Stimulated activated CD8-positive, alpha-beta memory T cell treated with anti-CD3 and anti-CD28 coated beads, Interleukin-4, amount 100 ng/mL, for 4 hours (primary cell): ENCODE measurements at places on chromosomes 1 and 21.

DNA sequence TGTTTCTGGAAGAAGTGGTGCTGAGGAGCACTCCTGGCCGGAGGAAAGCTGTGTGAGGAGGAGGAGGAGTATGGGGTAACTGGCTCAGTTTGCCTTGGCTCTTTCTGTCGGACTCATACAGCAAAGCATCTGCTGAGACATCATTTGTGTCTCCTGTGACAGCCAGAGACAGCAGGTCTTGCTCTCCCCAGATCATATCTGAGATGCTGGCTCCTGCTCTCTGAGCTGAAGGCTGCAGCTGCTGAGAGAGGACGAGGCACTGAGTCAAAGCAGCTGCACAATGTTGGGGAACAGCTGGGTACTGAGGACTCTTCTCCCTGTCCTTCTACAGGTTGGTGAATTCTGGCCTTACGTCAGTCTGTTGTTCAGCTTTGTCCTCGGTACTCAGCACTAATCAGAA lies 14.3 kb downstream of the OR2B11 start:
- no peak for DNase-seq

DNA sequence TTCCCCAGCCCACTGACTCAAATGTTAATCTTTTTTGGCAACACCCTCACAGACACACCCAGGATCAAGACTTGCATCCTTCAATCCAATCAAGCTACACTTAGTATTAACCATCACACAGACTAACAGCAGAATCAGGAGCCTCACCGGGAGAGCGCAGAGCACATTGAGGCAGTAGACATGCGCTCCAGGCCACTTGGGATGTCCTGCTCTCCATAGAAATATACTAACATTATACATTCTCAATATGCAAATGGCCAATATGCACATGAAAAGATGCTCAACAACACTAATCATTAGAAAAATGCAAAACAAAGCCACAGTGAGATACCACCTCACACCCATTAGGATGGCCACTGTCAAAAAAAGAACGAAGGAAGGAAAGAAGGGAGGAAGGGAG lies 135.0 kb upstream of the KCNE2 start:
- DNase-seq, result no peak

GRCh38 chr1:76073481-76073880 lies 1.1 kb upstream of the ST6GALNAC3 start:
- DNase-seq, result no peak

GRCh38 chr1:56466538-56466937 lies 112.8 kb downstream of the PLPP3 start:
- no peak for DNase-seq

DNA sequence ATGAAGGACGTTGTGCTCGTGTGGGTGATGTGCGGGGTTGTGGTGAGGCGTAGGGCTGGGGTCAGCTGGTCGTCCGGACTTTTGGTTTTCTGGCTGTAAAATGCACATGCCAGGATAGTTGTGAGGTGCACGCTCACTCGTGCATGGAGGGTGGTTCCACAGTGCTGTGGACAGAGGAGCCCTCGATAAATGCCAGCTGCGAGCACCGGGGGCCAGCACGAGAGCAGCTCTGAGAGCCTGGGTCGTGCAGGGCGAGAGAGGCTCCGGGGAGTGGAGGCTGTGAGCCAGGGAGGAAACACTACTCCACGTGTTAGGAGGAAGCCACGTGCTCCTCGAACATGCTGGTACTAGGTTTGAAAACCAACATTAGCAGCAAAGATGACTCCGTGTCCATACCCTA lies 39.4 kb downstream of the COL18A1 start:
- DNase-seq, result no peak

- DNase-seq, result no peak
Observed at GRCh38 chr1:201688514-201688913, 140.4 kb upstream of the IPO9 start.

DNA sequence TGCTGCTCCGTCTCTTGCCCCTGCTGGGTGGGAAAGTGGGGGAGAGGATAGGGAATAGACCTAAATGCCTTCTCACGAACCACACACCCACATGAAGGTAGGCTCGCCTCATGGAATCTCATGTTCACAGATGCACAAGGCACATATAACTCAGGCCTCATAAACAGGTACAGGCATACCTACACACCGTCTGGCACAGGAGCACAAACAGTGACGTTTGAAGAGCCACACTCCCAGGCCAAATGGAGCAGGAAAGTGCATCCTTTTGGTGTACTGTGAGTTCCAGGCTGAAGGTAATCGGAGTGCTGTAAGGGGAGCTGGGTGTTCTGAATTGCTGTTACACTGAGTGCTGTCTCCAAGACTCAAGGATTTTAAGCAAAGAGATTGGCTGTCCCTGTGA lies 13.1 kb downstream of the UTP11 start:
- no peak for DNase-seq

DNA sequence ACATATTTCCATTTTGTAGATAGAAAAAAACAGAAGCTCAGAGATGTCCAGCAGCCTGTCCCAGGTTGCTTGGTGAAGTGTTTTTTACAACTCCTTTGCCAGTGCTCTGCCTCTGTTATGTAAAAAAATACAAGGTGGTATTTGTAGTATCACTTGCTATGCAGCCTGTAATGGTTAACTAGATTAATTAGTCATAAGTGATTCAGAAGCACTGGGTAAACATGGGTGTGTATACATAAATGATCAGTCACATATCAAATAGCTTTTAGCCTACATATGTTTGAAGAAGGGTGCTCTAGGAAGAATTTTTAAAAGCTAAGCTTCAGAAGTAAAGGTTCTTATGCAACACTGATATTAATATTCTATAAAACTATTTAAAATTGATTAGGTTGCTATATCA lies 70.0 kb upstream of the MAGI3 start:
- DNase-seq, result no peak

GRCh38 chr1:68495968-68496679 lies 758 bp downstream of the DEPDC1 start:
- DNase-seq, result no peak

DNA sequence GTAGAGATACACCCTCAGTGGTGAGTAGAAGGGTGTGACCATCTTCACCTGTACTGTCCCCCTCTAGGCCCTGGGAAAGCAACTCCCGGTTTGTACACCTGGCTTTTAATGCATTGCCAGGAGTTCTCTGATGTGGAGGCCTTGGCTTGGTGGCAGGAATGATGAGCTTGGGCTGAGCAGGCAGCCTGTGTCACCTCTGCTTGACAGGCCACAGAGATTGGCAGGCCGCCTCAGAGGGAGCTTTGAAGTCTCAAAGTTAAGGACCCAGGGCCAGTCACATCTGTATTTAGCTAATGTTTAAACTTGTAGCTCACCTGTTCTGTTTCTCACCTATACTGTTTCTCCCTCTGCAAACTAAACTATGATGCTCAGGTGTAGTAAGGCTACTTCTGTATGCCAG lies 28.5 kb downstream of the HUNK start:
- DNase-seq, result no peak

- no peak for DNase-seq
Observed at GRCh38 chr1:171083222-171083621, 7.5 kb upstream of the FMO3 start.

GRCh38 chr1:221981461-221981860 lies 239.6 kb upstream of the DUSP10 start:
- DNase-seq, result no peak

GRCh38 chr1:25431955-25432719 lies 1.4 kb downstream of the MACO1 start:
- no peak for DNase-seq

GRCh38 chr21:45294509-45295291 lies 7.0 kb upstream of the POFUT2 start:
- no peak for DNase-seq

- DNase-seq, result no peak
Observed at GRCh38 chr1:183996396-183996795, 41.1 kb downstream of the COLGALT2 start.

DNA sequence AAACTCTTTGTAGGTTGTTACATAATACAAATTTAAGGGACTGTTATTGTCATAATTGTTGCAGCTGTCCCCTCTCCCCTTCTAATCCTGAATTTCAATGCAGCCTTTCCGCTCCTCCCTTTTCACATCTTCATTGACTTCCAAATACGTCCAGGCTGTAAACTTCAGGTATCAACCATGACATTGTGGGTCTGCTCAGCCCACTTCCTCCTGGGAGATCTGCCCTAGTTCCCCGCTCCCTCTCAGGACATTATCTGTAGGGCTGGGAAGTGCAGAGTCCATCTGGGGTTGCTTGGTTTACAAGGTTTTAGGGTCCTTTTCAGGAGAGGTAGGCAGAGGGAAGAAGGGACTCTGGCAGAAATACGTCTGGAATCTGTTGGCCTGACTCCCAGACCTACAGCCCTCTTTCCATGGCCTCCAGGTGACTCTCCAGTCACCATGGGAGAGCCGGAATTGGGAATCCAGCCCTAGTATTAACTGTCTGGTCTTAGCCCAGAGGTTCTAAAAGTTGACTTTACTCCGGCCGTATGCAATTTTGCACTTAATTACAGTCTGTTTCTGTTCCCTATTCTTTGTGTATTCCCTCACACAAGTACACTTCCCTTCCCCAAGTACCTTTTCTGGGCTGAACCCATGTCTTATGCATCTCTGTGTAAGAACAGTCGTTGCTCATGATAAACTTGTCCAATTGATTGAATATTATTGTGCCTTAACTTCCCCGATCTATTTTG lies 4.7 kb upstream of the DENND2D start:
- no peak for DNase-seq

GRCh38 chr1:151578941-151579340 lies 32.9 kb upstream of the SNX27 start:
- no peak for DNase-seq

GRCh38 chr1:201427963-201428362 lies 6.4 kb upstream of the TNNI1 start:
- DNase-seq, result no peak

GRCh38 chr1:230352537-230352936 lies 73.6 kb downstream of the PGBD5 start:
- DNase-seq, result no peak

DNA sequence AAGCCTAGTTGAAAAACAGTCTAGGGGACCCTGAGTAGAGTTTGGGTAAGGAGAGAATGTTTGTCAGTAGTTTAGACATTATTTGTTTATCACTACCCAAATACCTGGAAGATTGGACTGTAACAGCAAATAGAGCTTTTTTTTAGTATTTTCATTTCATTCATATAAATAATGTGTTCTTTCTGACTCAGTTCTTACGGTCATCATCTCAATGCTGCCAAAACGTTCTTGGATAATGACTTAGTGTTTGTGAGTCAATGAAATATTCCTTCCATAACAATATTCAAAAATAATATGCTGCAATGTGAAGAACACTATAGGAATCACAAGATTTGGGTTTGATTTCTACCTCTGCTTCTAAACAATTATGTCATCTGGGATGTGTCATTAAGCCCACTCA lies 400.0 kb upstream of the PKN2 start:
- no peak for DNase-seq

DNA sequence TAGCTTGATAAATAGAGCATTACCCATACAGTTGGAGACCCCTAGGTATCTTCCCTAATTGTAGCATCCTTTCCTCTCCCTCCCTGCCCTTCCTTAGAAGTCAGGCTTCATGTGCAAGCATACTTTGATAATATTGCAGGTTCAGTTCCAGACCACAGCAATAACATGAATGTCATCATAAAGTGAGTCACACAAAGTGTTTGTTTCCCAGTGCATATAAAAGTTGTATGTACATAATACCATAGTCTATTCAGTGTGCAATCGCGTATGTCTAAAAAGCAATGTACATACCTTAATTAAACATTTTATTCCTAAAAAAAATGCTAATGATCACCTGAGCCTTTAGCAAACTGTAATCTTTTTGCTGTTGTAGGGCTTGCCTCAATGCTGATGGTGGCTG lies 33.4 kb upstream of the KAZN start:
- no peak for DNase-seq

- DNase-seq, result no peak
Observed at GRCh38 chr1:68344208-68344607, 105.5 kb downstream of the RPE65 start.

GRCh38 chr1:219432191-219432606 lies 180.7 kb downstream of the ZC3H11B start:
- DNase-seq, result no peak

DNA sequence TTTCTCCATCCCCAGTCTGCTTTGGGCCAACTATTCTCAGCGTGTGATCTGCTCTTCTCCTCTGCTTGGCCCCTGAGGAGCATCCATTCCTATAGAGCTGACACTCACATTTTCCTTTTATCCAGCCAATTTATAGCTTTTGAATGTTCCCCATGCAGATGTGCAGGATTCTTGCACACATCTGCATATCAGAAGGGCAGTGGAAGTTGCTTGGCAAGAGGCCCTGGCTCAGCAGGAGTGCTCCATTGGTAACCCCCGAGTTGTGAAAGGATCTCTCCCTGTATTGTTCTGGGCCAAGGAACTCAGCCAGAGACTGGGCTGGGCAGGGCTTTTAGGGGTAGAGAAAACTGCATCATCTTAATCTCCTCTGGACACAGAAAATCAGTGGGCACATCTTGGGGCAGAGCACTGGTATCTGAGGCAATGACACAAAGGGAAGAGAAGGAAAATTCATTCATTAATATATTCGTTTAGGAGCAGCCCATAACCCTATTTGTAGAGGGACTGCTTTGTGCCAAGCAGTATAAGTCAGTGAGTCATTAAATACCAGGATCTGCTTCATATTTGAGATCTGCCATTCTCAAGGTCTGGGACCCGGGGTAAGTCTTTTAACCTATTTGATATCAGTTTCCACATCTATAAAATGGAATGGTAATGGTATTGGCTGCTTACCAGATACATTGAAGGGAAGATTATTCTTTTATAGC lies 31.0 kb upstream of the BEND5 start:
- DNase-seq, result no peak

DNA sequence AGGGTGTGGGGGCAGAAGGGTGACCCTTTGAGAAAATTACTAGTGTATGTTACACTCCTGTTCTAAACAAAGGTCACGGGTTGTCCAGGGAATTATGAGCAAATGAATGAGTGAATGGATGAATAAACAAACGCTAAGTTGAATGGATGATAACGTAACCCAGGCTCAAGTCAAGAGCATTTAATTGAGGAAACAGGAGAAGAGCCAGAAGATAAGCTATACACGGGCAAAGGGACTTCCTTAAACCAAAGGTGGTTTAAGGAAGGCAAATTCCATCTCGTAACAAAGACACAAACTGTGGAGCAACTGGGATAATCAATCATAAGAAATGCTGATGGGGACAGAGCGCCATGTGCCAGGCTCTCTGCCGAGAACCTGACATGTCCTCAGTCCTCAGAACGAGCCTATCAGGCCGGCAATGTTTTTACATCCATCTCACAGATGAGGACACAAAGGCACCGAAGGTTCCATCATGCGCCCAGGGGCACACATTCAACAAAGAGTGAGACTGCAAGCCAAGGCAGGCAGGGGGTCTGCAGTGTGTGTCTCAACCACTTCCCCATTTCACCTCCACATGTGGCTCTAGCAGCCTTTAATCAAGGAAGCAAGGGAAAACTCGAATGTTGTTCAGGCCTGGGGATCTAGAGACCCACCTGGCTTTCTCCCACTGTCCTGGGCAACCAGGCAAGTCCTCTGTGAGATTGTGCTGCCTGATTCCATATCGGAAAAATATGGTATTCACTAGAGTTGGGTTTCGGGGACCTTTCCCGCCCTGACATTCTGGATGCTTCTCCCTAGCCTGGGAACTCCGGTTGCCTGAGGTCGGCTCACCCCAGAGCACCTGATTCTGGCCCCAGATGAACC lies 126.8 kb upstream of the EDN2 start:
- DNase-seq, result no peak

- DNase-seq, result no peak
Observed at GRCh38 chr1:6445062-6445763, 20.6 kb downstream of the ESPN start.
